ENCODE measurements at places on chromosomes 6 and 20. TPM values are rescaled to one million over a fixed set of nuclear protein-coding genes. Genes with fewer than 3 reads are reported as not detected.

The SLC26A8 gene
- total RNA-seq = not detected

The HMGCLL1 gene
- total RNA-seq = not detected

The LPA gene
- total RNA-seq = not detected

The HCRTR2 gene
- not detected for total RNA-seq

The MLN gene
- not detected for total RNA-seq

The ASIP gene
- total RNA-seq = not detected

The TBP gene
- total RNA-seq = 22.1 TPM

The SCUBE3 gene
- not detected for total RNA-seq

The PRSS35 gene
- not detected for total RNA-seq

Measured in activated CD8-positive, alpha-beta T cell treated with anti-CD3 and anti-CD28 coated beads for 36 hours (primary cell).